NCI-H2171 (cell line): ENCODE measurements at places on chromosomes 7 and 10.

- DNase-seq: no peak
These were observed 19.1 kb downstream of the ATOH7 start for GRCh38 chr10:68212721-68213352.

GRCh38 chr10:75286901-75287300 lies 51.1 kb upstream of the COMTD1 start:
- DNase-seq: no peak

GRCh38 chr10:2790396-2791188 lies 276.8 kb upstream of the PFKP start:
- no peak for DNase-seq

DNA sequence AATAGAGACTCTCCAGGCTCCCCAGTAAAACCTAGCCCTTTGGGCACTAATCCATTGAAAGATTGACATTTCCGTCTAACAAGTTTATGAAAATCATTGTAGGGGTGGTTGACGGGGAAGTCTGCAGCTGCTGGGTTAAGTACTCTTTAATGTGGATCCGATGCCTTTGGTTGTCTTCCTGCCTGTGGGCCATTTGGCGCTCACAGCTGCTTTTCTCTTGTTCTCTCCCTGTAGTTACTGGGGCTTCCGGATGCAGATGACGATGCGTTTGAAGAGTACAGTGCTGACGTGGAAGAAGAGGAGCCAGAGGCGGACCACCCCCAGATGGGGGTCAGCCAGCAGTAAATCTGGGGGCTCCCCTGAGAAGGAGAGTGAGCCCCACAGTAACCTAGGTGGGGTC lies 22.4 kb downstream of the MTURN start:
- no peak for DNase-seq

DNA sequence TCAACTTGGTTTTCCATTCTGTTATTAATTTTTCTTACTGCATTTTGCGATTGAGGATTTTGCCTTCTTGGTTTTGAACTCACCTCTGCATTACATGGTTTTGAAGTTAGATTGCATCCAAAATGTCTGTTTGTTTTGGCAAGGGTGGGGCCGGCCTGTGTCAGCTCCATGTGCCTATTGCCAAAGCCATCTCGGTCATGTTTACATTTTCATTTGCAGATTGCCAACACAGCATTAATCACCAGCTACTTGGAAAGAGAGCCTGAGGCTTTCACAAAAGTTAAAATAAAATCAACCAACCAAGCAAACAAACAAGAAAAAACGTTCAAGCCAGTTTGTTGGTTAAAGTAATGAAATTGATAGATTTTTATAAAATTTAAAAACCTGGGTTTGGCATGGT lies 695.8 kb downstream of the TYW1 start:
- no peak for DNase-seq

DNA sequence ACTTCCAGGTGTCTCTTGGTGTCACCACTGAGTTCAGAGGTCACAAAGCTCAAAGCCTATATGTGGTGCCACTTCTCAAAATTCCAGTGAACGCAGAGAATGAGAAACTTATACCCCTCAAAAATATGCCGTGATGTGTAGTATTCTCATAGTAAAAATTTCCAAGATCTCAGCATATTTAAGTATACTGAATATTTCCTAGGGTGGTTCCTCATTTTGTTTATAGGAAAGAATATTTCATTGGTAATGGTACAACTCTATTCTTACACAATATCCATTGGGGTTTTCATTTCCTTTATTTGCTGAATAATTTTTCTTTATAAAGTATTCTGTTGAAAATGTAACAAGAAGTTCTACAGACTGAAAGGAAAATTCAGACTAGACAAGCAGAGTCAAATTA lies 58.9 kb upstream of the ADO start:
- DNase-seq: no peak

GRCh38 chr7:28362812-28363211 lies 49.5 kb upstream of the CREB5 start:
- DNase-seq: no peak

- DNase-seq: no peak
These were observed 45.1 kb upstream of the EZH2 start for GRCh38 chr7:148929176-148929575.

DNA sequence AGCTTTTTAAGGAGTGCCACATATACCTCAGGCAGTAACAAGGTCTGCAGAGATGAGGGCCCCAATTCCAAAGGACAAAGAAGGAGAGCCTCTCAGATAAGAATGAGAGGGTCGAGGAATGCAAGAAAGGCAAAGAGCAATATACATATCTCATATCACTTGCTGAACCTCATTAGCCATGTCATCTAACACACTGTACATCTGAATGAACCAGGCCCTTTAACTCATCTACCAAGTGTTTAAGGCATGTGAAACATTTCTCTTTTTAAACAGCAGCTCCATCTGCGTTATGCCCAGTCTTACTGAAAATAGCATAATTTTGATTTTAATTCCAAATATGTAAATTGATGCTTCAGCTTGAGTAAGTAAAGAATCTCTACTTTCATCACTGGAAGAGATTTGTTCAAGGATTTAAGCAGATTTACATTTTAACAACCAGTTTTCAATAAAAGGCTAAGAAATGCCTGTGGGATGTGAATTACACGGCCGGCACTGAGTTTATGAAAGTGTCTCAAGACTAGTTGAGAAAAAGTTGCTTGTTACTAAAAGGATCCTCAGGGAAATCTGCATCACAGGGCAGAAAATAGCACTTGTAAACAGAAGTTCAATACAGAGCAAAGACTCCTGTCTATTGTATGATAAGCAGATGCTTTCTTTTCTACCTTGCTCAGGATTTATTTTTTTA lies 123.8 kb upstream of the SLC26A5 start:
- DNase-seq: no peak

DNA sequence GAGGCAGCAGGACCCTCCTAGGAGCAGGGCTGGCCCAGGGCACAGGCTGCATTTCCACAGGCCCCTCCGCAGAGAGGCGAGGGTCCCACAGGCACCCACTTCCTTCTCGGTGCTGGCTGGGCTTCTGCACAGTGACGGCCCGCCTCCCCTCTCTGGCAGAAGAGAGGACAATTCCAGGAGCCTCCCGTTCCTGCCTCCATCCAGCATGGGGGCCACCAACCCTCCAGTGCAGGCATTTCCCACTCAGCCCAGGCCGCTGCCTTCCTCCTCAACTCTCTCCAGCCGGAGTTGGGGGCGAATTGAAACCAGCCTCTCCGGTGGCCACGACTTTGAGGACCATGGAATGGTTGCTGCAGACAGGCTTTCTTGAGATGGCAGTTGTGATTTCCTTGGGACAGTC lies 125.0 kb upstream of the PPP2R2D start:
- no peak for DNase-seq

GRCh38 chr7:39172137-39172536 lies 194.4 kb downstream of the POU6F2 start:
- no peak for DNase-seq

GRCh38 chr7:17234398-17235031 lies 63.9 kb upstream of the AHR start:
- no peak for DNase-seq

DNA sequence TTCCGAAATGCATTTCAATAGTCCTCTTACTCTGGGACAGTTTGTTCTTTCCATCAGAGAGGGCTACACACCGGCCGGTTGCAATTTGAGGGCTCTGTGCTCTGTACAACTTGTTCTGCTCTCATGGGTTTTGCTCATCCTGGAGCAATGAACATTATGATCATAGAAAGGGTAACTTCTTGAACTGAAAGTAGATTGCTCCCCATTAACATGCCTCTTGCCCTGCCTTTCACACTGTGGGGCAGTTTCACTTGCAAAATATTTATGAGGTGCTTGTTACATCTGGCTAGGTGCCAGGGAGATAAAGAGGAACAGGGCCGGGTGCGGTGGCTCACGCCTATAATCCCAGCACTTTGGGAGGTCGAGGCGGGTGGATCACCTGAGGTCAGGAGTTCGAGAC lies 97.3 kb upstream of the MPP7 start:
- DNase-seq: no peak

- DNase-seq: no peak
These were observed 1.4 kb downstream of the OTUD1 start for GRCh38 chr10:23439961-23440889.

DNA sequence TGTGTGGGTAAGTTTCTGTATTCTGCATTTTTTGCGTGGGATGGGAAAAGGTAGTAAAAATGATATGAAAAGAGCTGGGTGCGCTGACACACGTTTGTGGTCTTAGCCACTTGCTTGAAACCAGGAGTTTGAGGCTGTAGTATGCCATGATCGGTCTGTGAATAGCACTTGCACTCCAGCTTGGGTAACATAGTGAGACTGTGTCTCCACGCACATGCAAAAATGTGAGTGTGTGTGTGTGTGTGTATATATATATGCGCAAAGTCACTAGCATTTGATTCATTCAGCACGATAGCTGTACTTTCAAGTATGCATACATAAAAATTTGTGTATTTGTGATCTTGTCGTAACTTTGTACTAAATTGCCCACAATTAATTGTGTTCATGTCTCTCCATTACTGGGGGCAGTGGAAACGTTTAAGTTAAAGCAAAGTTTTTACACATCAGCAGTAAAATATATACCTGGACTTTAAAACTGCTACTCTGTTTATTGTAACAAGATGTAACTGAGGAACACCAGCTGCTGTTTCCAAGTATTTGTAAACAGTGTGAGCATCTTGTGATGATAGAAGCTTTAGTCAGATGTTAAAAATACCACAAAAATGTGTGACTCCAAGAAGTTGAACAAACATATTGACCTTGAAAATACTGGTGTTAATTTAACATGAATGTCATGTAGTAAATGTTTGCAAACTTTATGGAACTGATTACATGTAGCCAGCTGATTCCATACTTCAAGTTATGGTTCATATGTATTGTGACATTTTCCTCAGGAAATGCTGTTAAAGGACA lies 1.6 kb downstream of the ZRANB1 start:
- no peak for DNase-seq

DNA sequence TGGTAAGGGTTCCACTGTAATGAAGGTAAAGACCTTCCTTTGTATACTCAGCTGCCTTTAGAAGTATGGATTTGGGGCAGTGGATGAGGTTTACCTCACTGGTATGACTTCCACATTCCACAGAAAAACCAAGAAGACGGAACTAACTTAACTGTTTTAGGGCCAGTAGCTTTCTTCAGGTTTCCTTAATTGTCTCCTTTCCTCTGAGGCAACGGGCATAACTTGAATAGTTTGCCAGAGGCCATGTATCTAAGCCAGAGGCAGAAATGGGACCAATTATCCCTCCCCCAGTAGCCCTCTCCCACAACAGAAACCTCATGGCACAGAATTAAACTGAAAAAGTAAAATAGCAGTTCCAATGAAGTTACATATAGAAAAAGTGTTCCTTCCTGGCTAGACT lies 281.7 kb downstream of the PHTF2 start:
- DNase-seq: no peak

GRCh38 chr10:102419269-102420180 lies 940 bp upstream of the PSD start:
- DNase-seq: peak; percentile 75
